Mesothelial cell of epicardium (in vitro differentiated cells): ENCODE measurements at places on chromosomes 3 and 15. TPM values are rescaled to one million over a fixed set of nuclear protein-coding genes. Genes with fewer than 3 reads are reported as not detected.

ZNF385D gene
- total RNA-seq: 1.9 to 3.7 TPM (median 2.6 TPM) in 3 replicates

CAND2 gene
- total RNA-seq: 13.2 to 14.4 TPM (median 14.0 TPM) in 3 replicates

CPLX3 gene
- total RNA-seq: 0.14 TPM in 1 of 3 replicates, not detected in the others

- no peak overlapping the region for H3K27ac ChIP-seq
- no peak for DNase-seq
- no peaks in the 10 kb centered on the region for H3K27me3 ChIP-seq
- H3K36me3 ChIP-seq: no peaks in the 10 kb centered on the region
- peaks cover 25% of the 10 kb centered on the region for H3K4me1 ChIP-seq
These were observed 562.7 kb downstream of the TUSC7 start for GRCh38 chr3:117272274-117272673.

- no peaks in the 10 kb centered on the region for H3K36me3 ChIP-seq
- H3K27ac ChIP-seq: no peak overlapping the region
- DNase-seq: no peak
- H3K4me3 ChIP-seq: no peak overlapping the region
- peaks cover 14% of the 10 kb centered on the region for H3K27me3 ChIP-seq
These were observed 15.4 kb upstream of the NOX5 start for GRCh38 chr15:68999091-68999490.

DNA sequence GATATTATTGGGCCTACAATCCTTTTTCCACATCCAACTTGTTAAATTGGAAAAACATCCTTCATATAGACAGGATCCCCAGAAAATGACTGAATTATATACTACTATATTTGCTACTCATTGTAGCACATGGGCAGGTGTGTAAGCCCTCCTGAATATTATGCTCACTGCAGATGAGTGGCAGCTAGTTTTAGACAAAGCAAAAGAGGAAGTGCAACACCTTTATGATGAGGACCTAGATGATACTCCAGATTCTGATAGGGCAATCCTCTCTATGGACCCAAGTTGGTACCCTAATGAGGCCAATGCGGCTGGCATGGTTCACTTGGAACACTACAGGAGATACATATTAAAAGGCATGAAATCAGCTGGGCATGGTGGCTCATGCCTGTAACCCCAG lies 119.1 kb upstream of the PLCL2 start:
- H3K4me1 ChIP-seq: peaks cover 6% of the 10 kb centered on the region
- no peak for DNase-seq
- no peak overlapping the region for H3K4me3 ChIP-seq
- peaks cover 3% of the 10 kb centered on the region for H3K27me3 ChIP-seq
- no peaks in the 10 kb centered on the region for H3K36me3 ChIP-seq
- no peak overlapping the region for H3K27ac ChIP-seq

DNA sequence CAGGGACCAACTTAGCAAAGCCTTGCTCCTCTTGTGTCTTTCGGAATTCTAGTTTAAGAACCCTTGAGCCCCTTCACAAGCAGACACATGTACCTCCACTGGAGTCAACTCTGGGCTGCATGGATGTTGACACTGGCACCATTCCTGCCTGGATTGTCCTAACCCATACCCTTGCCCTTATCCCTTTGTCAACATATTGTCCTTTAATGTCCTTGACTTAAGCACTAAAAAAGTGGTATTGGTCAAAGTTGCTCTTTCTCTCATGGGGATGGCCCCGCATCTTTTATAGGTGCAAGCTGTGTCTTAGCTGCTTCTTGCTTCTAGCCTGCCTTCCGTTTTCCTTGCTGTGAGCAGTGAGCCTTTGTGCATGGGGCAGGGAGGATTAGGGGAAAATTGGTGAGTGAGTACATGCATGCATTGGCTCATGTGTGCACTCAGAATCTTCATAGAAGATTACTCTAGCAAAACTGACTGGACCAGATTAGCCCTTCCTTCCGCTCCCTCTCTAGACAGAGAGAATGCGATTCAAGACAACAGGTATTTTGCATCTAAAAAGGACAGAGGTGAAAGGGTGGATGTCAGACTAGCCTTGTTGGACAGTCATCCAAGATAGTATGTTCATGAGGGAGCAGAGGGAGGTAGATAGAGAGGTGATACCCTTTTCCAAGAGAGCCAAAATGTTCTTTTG lies 42.4 kb downstream of the TGFBR2 start:
- H3K4me1 ChIP-seq: peaks cover 8% of the 10 kb centered on the region
- no peak overlapping the region for H3K27ac ChIP-seq
- H3K27me3 ChIP-seq: no peaks in the 10 kb centered on the region
- H3K36me3 ChIP-seq: peaks cover 50% of the 10 kb centered on the region
- no peak overlapping the region for H3K4me3 ChIP-seq

DNA sequence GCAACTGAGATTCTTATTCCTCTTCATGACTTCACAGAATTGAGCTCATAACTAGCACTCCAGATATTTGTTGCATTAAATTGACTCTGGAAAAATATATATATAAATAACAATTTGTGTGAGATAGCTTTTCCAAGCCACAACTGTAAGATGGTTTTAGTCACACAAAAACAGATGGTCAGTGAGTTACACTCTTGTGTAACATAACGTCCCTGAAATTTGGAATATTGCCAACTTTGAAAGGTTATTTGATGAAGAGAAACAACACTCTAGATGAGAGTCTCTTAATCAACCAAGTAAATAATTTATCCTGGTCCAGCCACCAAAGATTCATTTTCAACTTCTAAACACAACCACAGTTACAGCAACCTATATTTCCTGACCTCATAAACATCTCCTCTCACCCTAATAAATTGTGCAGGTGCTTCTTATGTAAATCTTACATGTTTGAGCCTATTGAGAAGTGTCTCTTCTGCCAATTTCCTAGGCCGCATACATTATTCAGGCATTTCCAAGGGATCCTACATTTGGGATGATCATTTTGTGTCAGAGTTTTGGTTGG lies 84.9 kb upstream of the ACP3 start:
- no peak overlapping the region for H3K4me3 ChIP-seq
- no peaks in the 10 kb centered on the region for H3K36me3 ChIP-seq
- H3K27me3 ChIP-seq: no peaks in the 10 kb centered on the region
- no peak for DNase-seq
- no peak overlapping the region for H3K27ac ChIP-seq
- H3K4me1 ChIP-seq: no peaks in the 10 kb centered on the region

GRCh38 chr3:188431553-188431952 lies 277.6 kb downstream of the LPP start:
- no peaks in the 10 kb centered on the region for H3K27me3 ChIP-seq
- H3K4me3 ChIP-seq: no peak overlapping the region
- H3K27ac ChIP-seq: no peak overlapping the region
- H3K4me1 ChIP-seq: peaks cover 34% of the 10 kb centered on the region
- H3K36me3 ChIP-seq: peaks cover 13% of the 10 kb centered on the region

DNA sequence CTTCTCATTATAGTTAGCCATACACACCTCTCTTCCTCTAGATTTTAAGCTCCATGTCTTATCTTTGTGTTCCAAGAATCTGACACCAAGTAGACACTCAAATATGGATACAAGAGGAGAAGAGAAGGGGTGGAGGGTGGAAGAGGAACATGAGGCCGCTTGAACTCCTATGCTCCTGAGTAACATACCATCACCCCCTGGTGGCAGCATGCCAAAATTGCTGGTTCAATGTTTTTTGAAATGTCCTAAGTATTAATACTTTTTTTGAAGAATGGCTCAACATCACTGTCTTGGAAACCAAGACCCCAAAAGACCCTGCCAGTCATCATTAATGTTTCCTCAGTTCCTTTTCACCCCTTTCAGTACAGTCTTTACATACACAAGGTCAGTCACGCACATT lies 71.8 kb upstream of the HACD2 start:
- DNase-seq: no peak
- peaks cover 2% of the 10 kb centered on the region for H3K36me3 ChIP-seq
- H3K27ac ChIP-seq: no peak overlapping the region
- H3K4me1 ChIP-seq: peaks cover 41% of the 10 kb centered on the region

- peaks cover 64% of the 10 kb centered on the region for H3K4me1 ChIP-seq
- H3K27ac ChIP-seq: peak overlapping the region; percentile 40
- no peak for DNase-seq
These were observed 5.6 kb downstream of the CCDC9B start for GRCh38 chr15:40334941-40335795.

DNA sequence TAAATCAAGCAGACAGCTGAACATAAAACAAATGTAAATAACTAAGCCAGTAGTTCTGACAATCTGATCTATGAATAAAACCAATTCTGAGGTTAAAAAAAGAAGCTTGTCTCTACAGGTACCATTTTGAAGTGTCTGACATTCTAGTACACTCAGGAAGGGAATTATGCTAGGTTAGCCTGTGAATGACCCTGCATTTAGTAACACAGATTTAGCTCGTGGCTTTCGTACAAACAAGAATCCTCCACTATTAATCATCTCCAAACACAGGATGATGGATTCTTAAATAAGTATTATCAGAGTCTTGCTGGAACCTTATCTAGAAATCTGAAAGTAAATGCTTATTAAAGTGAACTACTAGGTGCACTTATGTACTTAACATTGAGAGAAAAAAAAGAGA lies 1120.1 kb downstream of the ROBO1 start:
- H3K4me3 ChIP-seq: no peak overlapping the region
- peaks cover 20% of the 10 kb centered on the region for H3K36me3 ChIP-seq
- H3K27me3 ChIP-seq: no peaks in the 10 kb centered on the region
- DNase-seq: no peak

DNA sequence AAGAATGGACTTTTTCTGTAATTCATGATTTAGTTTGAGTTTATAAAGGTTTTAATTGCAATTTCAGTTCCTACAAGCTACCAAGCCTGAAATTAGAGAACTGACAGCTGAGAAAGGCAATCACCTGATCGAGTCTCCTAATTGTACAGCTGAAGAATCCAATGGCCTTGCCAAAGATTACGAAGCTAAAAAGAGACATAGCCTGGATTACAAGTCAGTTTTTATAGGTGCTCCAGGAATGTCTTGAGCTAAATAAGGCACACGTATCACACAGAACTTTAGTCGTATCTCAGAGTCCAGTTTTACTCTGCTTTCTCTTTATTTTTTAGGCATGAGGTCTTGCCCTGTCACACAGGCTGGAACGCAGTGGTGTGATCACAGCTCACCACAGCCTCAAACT lies 6.6 kb downstream of the DPH3 start:
- no peak overlapping the region for H3K4me3 ChIP-seq
- no peaks in the 10 kb centered on the region for H3K27me3 ChIP-seq
- H3K4me1 ChIP-seq: no peaks in the 10 kb centered on the region
- DNase-seq: no peak
- peaks cover 5% of the 10 kb centered on the region for H3K36me3 ChIP-seq

DNA sequence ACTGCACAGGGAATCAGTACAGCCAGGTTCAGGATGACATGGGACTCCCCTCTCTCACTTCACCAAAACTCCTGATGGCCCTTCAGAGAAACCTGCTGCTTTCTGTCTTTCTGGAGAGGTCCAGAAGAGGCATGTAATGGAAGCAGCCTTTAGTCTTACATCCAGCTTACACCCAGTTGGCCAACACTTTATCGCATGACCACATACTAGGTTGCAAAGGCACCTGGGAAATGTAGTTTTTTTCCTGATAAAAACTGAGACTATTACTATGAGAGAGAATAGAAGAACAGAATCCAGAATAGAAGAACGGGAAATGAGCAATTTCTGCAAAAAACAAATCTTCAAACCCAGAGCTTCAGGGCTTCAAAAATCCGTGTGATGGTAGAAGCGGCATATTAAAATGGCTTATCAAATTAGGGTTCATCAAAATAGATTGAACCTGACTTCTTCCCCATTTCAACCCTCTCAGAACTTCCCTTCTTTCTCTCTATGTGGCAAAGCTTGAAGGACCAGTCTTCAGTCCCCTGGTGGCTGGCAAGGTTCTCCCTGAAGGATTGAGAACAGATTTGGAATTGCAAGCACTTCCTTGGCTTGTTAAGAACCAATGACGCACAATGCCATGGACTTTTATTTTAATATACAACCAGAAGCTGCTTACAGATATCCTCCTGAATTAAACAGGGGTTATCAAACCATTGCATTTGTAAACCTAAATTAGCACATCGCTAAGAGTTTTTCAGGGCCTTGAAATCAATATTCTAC lies 34.4 kb downstream of the CORO2B start:
- DNase-seq: no peak
- H3K4me1 ChIP-seq: peaks cover 12% of the 10 kb centered on the region
- H3K27ac ChIP-seq: no peak overlapping the region
- H3K36me3 ChIP-seq: no peaks in the 10 kb centered on the region
- H3K4me3 ChIP-seq: no peak overlapping the region

- peaks cover 15% of the 10 kb centered on the region for H3K36me3 ChIP-seq
- DNase-seq: no peak
These were observed 79.2 kb downstream of the B3GALNT1 start for GRCh38 chr3:161025911-161026310.

DNA sequence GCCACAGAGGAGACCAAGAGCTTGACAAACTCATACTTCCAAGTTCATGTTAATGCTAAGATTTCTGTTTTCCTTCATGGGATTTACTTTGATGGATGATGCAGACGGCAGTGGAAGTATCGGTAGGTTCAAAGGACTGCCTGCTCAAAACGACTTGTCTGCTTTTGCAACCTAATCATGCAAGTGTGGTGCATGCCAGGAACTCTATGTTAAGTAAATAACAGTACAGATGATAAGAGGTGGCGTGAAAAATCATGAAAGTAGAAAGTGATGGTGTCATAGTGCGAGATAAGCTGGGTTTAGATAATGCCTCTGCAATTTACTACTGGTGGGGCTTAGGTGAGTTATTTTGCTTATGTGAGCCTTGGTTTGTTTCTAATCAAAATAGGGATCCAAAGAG lies 14.7 kb upstream of the LMCD1 start:
- peaks cover 44% of the 10 kb centered on the region for H3K4me1 ChIP-seq
- H3K4me3 ChIP-seq: no peak overlapping the region
- no peak for DNase-seq
- peaks cover 14% of the 10 kb centered on the region for H3K36me3 ChIP-seq
- H3K27ac ChIP-seq: peak overlapping the region; percentile 28

- DNase-seq: no peak
- H3K27me3 ChIP-seq: no peaks in the 10 kb centered on the region
- H3K27ac ChIP-seq: peak overlapping the region; percentile 76
- H3K4me1 ChIP-seq: peaks cover 28% of the 10 kb centered on the region
- peaks cover 8% of the 10 kb centered on the region for H3K36me3 ChIP-seq
- no peak overlapping the region for H3K4me3 ChIP-seq
These were observed 1061.2 kb downstream of the FHIT start for GRCh38 chr3:60190073-60190472.

GRCh38 chr3:1200371-1200770 lies 107.5 kb downstream of the CNTN6 start:
- DNase-seq: no peak

GRCh38 chr3:197913641-197914380 lies 36.2 kb upstream of the RPL35A start:
- DNase-seq: no peak
- no peaks in the 10 kb centered on the region for H3K4me1 ChIP-seq
- no peak overlapping the region for H3K4me3 ChIP-seq
- H3K27ac ChIP-seq: no peak overlapping the region
- peaks cover 3% of the 10 kb centered on the region for H3K36me3 ChIP-seq
- H3K27me3 ChIP-seq: no peaks in the 10 kb centered on the region

GRCh38 chr15:64681424-64682024 lies 93.9 kb downstream of the RBPMS2 start:
- H3K36me3 ChIP-seq: peaks cover 28% of the 10 kb centered on the region
- no peaks in the 10 kb centered on the region for H3K27me3 ChIP-seq
- peaks cover 9% of the 10 kb centered on the region for H3K4me1 ChIP-seq
- no peak overlapping the region for H3K4me3 ChIP-seq
- DNase-seq: no peak

DNA sequence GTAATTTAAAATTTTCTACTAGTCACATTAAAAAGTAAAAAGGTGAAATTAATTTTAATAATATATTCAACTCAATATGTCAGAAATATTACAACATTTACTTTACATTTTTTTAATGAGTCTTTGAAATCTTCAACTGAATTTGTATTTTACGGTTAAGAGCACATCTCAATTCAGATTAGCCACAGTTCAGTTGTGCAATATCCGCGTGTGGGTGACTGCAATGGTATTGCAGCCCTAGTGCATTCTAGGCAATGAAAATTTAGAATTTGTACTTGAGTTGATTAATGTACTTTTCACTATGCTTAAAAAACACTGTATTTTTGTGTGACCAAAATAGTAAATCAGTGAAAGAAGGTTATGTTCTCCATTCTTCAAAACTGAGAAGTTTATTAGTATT lies 57.3 kb downstream of the CEP63 start:
- no peaks in the 10 kb centered on the region for H3K4me1 ChIP-seq
- no peak overlapping the region for H3K27ac ChIP-seq
- H3K27me3 ChIP-seq: no peaks in the 10 kb centered on the region
